Brain microvascular endothelial cell (primary cell): ENCODE measurements at places on chromosomes 2 and 18.
A peak's percentile ranks its signal among the peaks of the same experiment; 100 is the strongest.

GRCh38 chr2:144648837-144649465, 129.0 kb upstream of the ZEB2 start:
- DNase-seq, result no peak

- no peak for DNase-seq
These were observed 14.7 kb downstream of the WNT10A start for GRCh38 chr2:218895326-218895725.

DNA sequence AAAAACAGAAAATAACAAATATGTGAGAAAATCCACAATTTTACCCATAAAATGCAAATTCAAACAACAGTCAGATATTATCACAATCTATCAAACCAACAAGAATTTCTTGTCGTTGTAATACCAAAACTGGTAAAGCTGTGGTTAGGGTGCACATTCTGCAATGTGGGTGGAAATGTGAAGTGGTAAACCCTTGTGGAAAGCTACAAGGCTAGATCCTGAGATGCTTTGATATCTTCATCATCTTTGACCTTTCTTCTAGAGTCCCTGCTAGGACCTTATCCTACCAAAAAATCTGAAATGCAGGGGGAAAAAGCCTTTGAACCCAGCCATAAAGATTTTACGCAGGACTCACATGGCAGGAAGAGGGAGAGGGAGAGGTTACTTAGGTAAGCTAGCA, 17.2 kb upstream of the ATG16L1 start:
- no peak for DNase-seq

DNA sequence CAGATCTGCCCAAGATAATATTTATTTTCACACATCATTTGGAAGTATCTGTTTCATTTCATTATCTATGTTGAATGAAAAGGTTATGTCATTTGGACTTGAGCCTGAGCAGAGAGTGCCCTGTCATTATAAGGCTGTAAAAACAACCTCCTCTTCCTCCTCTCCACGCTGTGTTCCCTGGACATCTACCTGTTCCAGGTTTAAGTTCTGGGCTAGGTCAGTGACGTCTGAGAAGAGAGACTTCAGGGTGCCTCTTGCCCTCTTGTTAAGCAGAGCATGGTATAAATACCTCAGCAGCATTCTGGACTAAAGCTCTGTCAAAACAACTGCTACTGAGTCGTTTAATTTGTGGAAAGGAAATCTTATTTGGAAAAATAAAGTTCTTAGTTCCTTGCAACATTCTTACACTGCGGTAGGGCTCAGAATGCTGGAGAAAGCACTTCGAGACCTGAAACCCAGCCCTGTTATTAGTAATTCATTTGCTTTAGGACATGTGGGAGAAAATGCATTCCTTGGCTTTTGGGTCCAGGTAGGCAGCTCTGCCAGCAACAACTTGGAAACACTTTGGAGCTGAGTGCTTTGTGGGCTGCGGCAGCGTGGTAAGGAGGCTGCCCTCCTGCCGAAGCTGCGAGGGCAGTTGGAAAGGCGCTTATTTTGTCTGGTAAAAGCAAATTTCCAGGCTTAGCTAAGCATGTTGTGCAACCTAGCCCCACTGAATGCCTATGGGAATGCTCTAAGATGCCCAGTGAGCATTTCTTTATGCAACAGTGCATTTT, 91.8 kb upstream of the NEDD4L start:
- DNase-seq, result no peak

DNA sequence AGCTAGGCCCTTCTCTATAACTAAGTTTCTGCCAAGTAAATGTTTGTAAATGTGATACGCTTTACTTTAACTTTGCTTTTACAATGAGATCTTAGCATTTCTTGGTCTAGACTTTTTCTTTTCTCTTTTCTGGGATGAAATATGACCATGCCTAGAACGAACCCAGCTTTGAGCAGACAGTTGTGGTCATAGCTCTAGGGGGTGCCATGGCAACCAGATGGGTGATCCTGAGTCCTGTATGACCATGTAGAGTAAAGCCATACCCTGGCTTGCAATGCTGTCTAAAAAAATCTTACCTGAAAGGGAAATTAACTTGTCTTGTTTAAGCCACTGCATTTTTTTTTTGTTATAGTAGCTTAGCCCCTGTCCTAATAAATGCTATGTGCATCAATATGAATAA, 956.3 kb downstream of the SLC4A3 start:
- DNase-seq, result no peak

- DNase-seq, result no peak
These were observed 1292.2 kb upstream of the ZEB2 start for GRCh38 chr2:145812165-145812554.

DNA sequence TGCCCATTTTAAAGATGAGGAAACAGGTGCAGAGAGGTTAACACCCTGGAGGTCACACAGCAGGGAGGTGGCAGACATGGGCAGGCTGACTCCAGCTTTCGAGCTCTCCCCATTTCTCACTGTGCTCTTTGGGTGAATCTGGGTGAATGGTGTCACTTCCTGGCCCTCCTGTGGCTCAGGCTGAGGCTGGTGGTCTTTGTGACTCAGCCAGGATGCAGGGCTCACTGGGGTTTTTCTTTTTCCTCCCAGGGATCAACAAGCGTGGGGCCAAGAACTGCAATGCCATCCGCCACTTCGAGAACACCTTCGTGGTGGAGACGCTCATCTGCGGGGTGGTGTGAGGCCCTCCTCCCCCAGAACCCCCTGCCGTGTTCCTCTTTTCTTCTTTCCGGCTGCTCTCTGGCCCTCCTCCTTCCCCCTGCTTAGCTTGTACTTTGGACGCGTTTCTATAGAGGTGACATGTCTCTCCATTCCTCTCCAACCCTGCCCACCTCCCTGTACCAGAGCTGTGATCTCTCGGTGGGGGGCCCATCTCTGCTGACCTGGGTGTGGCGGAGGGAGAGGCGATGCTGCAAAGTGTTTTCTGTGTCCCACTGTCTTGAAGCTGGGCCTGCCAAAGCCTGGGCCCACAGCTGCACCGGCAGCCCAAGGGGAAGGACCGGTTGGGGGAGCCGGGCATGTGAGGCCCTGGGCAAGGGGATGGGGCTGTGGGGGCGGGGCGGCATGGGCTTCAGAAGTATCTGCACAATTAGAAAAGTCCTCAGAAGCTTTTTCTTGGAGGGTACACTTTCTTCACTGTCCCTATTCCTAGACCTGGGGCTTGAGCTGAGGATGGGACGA, 13.2 kb downstream of the ITM2C start:
- no peak for DNase-seq

GRCh38 chr2:30691091-30691947, 115.9 kb downstream of the CAPN13 start:
- DNase-seq, result no peak

DNA sequence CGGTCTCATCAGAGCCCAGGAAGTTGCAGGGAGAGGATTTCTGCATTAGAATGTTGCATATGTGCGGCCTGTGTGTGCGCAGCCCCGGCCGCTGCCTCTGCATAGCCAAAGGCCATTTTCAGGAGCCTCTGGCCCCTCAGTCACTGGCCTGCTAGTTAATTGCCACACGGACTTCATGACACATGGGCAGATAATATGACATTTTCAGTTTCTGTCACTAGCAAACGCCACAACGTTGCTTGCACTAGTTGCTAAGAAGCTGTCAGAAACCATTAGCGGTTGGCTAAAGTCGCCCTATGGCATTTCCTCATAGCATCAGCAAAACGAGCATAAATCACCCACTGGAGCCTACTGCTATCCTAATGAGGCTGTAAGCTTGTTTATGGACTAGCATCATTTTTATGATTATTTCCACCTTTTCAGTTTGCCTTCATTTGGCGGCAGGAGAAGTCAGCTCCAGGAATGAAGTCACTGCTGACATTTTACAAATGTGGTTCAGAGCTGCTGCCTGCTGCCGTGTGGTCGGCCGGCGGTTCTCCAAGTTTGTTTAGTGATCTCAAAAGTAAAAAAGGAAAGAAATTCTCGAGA, 73.7 kb downstream of the MEIS1 start:
- DNase-seq, result no peak

DNA sequence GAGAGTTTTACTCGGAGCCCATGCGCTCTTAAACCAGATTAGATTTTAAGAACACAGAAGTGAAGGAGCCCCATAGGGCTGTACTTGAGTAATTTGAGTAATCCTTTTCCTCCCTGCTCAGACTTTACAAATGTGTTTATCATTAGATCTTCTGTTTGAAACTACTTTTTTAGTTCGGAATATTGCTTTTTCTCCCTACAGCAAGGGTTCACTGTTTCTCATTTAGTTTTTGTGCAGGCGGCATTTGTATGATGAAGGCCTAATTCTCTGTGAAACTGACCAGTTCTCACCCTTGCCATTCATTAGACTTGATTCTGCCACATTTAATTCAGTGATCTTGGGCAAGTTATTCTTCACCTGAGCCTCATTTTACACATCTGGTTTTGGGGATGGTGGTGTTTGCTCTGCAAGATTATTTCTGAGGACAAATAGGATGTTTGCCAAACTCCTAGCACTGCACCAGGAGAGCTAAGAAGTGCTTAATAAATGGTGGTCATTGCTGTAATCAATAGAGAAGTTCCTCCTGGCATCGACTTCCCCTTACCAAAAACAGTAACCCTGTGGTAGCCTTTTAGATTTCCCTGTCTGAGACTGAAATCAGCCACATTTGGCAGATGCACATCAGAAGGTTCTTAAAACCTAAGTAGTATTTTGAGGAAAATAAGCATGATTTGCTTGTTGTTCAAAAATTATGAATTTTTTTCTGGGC, 2.2 kb downstream of the B3GNT2 start:
- no peak for DNase-seq

GRCh38 chr18:48840491-48840877, 110.3 kb downstream of the SMAD7 start:
- no peak for DNase-seq

GRCh38 chr2:175937216-175937615, 64.9 kb downstream of the LNPK start:
- DNase-seq, result no peak

DNA sequence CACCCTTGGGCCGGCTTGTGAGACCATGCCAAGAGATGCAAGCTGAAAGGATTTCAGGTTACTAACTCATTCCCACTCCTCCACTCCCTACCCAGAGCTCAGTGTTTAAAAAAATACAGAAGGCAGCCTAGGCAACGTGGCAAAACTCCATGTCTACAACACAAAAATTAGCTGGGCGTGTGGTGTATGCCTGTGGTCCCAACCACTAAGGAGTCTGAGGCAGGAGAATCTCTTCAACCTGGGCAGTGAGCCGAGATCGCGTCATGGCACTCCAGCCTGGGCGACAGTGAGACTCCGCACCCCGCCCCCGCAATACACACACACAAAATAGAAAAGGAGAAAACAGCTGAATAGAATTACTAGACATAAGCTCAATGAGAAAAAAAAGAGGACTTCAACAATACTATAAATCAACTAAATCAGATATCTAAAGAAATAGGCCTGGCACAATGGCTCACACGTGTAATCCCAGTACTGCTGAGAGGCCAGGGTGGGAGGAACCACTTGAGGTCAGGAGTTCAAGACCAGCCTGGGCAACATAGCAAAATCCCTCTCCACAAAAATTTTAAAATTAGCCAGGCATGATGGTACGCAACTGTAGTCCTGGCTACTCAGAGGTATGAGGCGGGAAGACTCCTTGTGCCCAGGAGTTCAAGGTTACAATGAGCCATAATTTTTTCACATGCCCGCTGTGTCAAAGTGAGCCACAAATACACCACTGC, 10.1 kb downstream of the IWS1 start:
- peak; percentile 16 for DNase-seq

DNA sequence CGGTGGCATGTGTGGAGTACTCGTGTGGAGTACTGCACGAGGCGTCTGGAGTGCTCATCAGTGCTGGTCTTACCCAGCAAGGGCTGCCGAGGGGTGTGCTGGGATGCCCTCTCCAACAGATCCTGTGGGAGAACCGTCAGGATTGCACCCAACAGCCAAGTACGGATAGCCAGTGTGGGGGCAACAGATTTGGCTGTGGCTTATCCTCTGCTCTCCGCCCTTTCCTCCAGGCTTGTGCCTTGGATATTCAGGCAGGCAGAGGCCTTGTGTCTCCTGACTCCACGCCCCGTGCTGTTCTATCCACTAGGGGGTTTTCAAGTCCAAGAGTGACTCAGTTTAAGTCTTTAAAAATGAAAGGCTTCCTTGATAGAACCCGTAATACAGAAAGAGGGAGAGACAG, 321.0 kb upstream of the HS6ST1 start:
- DNase-seq, result no peak

GRCh38 chr2:46146866-46147502, 150.2 kb upstream of the EPAS1 start:
- no peak for DNase-seq

- no peak for DNase-seq
These were observed 708 bp upstream of the RPIA start for GRCh38 chr2:88690591-88691338.

DNA sequence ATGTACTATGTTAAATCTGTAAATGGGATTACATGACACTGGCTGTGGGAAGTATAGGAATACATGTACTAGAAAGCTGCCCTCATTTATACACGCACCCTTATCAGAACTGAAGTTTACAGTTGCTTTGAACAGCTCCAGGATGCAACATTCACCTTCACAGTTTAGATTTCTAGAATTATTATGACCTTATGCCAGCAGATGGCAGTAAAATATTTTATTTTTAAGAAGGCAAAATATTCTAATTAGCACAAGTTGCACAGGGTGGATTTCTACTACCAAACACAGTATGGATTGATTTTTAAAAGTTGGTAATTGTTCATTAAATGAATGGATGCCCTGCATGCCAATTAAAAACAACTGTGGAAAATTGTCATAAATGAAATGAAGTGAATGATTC, 670.4 kb downstream of the KCNJ3 start:
- DNase-seq, result no peak

DNA sequence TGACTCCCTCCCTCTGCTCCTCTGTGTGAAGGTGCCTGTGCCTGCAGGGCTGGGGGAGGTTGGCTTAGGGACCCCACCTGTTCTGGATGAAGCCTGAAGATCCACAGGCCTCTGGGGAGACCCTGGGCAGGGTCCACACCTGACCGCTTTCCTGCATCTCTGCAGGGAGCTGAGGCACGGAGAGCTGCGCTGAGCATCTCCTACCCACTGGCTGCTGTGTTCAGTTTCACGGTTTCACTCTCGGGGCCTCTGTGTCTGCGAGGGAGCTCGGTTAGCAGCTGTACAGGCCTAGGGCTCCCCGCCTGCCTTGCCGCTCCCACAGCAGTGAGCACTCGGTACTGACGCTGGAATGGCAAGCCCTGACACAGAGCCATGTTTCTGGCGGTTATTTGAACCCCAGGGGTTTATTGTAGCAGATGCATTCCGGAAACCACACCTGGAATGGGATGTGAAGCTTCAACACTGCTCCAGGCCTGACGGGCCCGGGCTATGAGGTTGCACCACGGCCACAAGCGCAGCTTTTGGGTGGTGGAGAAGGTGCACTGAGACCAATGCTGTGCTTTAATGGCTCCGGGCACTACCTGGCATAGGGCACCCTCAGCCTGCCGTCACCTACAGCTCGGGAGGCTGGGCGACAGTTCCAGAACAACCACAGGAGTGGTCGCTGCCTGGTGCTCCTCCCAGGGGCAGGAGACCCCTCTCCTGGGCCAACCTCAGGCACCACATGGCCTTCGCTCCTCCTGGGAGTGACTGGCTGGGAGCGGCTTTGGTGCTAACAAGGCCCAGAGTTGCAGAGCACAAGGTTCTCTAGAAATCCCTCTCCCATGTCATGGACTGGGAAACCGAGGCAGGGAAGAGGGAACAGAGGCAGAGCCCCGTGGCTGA, 257.9 kb downstream of the NDUFA10 start:
- DNase-seq, result no peak
